ENCODE measurements at places on chromosomes 13 and 19.

DNA sequence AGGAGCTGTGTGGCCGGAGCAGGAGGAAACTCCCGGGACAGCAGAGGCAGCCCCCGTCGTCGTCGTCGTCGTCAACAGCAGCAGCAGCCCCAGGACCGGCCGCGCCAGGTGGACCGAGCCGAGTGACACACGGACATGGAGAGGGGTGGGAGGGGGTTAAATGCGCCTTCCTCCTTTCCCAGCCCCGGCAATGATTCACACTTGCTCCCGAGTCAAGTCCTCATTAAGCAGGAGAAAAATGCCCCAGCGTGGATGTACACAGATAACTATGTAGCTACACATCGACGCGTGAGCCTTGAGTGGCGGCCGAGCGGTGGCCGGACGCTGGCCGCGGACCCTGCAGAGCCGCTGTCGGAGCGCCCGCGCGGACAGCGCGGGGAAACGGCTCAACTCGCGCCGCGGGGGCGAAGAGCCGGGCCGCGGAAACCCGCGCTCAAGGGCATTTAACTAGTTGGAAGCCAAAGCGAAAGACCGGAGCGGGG, 645 bp downstream of the UBL3 start:
- no peak for DNase-seq

DNA sequence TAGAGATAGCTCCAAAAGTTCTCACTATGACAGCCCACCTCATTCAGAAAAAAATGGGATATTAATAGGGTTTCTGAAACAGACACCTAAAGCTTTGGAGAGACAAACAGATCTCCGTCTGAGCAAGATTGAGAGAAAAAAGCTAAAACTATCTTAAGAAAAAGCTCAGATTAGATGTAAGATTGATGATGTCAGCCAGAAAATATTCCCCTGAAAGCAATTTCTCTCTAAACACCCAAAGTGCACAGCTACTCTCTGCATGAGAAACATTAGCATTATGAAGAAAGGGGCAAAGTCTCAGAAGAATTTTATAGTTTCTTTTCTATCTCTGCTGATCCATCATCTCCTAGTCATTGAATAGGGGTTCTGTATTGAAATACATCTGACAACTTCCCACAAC, 148.9 kb downstream of the ZNF737 start:
- DNase-seq: no peak

- no peak for DNase-seq
Observed at GRCh38 chr13:28353679-28354078, 141.2 kb downstream of the FLT1 start.

GRCh38 chr13:45138282-45138681, 18.0 kb downstream of the GTF2F2 start:
- no peak for DNase-seq

DNA sequence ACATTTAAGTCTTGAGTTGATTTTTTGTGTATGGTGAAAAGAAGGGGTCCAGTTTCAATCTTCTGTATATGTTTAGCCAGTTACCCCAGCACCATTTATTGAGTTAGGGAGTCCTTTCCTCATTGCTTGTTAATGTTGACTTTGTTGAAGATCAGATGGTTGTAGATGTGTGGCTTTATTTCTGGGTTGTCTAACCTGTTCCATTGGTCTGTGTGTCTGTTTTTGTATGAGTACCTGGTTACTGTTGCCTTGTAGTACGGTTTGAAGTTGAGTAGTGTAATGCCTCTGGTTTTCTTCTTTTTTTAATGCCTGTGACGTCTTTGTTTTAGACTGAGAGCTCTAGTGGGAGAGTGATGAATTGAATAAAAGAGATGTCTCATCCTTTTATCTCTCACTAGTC, 83.2 kb downstream of the NBEA start:
- DNase-seq: no peak

DNA sequence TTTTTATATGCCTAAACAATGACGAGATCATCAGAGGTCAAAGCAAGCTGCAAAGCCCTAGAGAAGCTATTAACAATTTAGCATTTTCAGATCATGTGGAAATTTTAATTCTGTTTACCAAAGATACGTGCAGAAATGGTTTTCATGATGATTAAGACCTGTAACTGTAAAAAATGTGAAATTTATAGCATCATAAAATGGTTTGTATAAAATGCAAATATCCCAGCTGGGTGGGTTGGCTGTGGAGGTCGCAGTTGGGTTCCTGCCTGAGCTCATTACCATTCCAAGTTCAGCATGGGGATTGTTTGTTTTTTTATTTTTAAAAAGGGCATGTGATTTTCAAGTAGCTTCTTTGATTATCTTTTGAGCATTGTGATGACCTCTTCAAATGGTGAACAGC, 47.9 kb upstream of the SIAH3 start:
- DNase-seq: no peak

DNA sequence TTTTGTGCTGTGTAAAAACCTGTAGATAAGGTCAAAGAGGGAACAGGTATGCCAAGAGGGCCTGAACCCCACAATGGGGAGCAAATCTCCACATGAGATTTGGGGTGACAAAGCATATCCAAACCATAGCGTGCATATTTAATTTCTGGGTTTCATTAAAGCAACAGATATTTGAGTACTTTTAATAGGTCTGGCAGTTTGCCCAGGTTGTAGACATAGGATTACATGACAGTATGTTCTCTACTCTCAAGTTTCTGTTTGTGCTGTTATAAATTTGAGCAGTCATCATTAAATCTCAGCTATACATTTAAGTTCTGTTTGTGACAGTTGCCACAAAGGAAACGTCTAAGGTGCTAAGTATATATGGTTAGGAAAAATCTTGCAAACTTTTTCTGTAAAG, 236.4 kb downstream of the ATP8A2 start:
- DNase-seq: no peak

- no peak for DNase-seq
Observed at GRCh38 chr19:1488282-1488601, 1.9 kb downstream of the PCSK4 start.

- DNase-seq: no peak
Observed at GRCh38 chr19:8641908-8642547, 11.6 kb downstream of the NFILZ start.

GRCh38 chr19:1853295-1854038, 5.2 kb upstream of the REXO1 start:
- peak; percentile 60 for DNase-seq

- no peak for DNase-seq
Observed at GRCh38 chr19:31127134-31127967, 221.9 kb downstream of the TSHZ3 start.

DNA sequence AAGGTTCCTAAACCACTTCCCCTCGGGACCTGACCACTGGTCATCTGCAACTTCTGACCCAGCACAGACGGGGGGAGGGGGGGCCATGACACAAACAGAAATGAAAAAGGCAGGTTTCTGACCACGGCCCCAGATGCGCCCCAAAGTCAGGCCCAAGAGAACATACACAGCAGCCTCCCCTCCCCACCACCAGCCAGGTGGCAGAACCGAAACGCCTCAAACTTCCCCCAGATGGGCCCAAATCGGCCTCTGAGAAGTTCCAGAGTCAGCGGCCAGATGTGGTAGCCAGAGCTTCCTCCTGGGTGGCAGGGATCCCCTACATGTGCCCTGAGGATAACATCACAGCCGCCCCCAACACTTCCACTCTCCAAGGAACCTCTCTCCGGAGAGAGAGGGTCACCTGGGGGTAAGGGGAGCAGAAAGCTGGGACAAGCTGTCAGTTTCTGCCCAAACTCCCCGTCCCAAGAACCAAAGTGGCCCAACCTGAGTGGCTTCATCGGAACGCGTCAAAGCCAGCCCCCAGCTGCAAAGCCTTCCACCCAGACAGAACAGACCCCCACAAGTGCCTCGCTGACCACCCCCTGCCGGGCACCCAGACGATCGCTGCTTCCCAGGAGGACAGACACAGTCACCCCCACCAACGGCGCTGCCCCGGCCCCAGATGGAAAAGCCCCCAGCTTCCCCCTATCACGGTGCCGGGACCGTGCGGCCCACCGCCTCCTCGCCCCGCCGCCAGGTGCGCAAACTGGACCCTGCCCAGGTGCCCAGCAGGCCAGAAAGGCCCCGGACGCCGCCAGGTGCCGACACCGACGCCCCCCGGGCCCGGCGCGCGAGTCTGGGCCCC, 800 bp downstream of the ELL start:
- peak; percentile 19 for DNase-seq

- no peak for DNase-seq
Observed at GRCh38 chr19:1394252-1395193, 6.8 kb downstream of the GAMT start.

GRCh38 chr19:47001584-47001983, 18.1 kb upstream of the NPAS1 start:
- DNase-seq: no peak

GRCh38 chr13:112117955-112118302, 51.0 kb downstream of the SOX1 start:
- no peak for DNase-seq

DNA sequence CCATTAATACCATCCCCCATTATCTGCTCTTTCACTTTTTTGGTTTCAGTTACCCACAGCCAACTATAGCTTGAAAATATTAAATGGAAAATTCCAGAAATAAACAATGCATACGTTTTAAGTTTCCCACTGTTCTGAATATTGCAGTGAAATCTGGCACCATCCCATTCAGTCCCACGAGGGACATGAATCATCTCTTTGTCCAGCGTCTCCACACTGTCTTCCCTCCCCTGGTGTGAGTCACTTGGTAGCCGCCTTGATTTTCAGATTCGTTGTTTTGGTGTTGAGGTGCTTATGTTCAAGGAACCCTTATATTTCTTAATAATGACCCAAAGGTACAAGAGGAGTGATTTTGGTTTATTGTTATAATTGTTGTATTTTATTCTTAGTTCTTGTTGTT, 246.1 kb downstream of the DCT start:
- DNase-seq: no peak

GRCh38 chr13:91079176-91079575, 268.3 kb upstream of the MIR17HG start:
- no peak for DNase-seq

DNA sequence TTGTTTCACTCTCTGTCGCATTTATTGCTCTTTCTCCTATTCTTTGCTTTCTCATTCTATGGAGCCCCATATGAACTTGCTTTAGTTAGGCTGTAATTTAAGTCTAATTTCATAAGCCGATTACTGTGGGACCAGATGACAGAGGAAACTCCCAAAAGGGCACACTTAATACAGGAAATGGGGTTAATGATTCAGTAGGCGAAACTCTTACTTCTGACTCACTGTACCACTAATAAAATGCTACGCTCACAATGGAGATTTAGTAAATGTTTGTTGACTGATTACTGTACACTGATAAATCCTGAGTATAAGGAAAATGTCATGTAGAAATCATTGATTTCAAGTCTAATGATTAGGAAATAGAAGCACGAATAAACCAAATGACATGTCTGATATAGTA, 276.4 kb downstream of the KLF5 start:
- no peak for DNase-seq

DNA sequence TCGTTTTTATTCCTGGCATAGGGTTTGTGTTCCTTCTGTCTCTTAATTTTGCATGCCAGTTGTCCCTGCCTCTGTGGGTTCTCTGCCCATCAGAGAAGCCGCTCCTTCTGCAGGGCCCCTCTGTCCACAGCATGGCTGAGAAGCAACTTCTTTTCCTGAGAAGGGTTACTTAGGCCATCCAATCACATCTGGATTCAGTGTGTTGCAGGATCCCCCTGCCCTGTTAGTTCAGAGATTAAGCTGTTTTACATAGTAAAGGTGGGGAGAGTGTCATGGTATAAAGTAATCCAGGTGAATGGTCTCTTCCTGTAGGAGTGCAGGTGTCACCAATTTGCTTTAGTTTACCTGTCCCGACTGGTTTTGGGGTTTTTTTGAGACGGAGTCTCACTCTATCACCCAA, 22.9 kb upstream of the GARRE1 start:
- DNase-seq: no peak

DNA sequence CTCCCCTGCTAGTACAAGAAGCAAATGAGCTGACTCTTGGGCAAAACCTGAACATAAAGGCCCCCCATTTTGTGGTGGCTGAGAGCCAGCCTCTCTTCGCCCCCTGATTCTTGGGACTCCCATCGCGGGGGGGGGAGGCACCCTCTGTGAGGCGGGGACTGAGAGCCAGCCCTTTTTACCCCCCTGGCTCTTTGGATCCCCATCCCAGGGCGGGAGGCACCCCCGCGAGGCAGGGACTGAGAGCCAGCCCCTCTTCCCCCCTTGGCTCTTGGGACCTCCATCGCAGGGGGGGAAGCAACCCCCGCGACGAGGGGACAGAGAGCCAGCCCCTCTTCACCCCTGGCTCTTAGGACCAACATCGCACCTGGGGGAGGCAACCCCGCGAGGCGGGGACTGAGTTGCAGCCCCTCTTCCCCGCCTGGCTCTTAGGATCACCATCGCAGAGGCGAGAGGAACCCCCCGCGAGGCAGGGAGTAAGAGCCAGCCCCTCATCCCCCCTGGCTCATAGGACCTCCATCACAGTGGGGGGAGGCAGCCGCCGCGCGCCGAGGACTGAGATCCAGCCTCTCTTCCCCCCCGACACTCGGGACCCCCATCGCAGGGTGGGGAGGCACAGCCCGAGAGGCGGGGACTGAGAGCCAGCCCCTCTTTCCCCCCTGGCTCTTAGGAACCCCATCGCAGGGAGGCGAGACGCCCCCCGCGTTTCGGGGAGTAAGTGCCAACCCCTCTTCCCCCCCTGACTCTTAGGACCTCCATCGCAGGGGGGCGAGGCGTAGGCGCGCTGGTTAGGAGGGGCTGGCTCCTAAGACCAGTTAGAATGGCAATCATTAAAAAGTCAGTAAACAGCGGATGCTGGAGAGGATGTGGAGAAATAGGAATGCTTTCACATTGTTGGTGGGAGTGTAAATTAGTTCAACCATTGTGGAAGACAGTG, 2428.4 kb upstream of the PCDH20 start:
- DNase-seq: no peak

DNA sequence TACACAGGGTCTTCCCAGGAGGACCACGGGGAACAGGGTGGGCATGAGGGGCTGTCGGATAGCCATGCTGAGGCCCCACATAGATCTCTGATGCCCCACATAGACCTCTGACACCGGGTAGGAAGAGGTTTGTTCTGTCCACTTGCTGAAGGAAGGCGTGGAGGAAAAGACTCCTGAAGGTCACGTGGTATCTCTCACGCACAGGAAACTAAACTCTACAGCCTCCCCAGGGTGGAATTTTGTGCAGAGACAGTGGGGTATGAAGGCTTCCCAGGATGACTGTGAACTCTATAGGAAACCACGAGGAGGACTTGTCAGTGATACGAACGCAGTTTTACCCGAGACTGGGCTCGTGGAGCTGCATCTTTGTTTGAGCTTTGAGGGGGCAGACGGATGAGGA, 2.8 kb downstream of the EVI5L start:
- DNase-seq: no peak

DNA sequence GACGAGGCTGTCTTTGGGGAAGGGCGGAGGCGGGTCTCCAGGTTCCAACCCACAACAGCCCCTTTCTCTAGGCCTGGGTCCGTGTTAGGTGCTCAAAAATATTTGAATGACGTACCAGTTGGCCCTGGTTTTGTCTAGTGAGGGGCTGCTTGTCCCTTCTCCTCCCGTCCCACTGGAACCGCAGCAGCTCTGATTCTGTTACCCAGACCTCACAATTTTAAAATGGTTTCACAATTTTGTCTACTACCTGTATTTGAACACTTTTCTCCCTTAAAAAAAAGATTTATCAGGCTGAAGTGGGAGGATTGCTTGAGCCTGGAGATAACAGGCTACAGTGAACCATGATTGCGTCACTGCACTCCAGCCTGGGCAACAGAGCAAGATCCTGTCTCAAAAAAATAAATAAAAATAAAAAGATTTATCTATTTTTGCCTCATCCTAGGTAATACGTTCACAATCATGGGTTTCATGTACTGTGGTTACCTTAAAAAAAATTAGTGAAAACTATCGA, 1.3 kb upstream of the IRF2BP1 start:
- no peak for DNase-seq

GRCh38 chr19:41302624-41303351, 7.2 kb upstream of the CCDC97 start:
- no peak for DNase-seq

- no peak for DNase-seq
Observed at GRCh38 chr19:3698974-3699740, 1.1 kb downstream of the PIP5K1C start.
